NCI-H2171 treated with DMSO at 0.1 percent for 48 hours (cell line): ENCODE measurements at places on chromosomes 3 and 15.

GRCh38 chr3:12178091-12178820 is 19.5 kb upstream of the TIMP4 start:
- no peak for DNase-seq

DNA sequence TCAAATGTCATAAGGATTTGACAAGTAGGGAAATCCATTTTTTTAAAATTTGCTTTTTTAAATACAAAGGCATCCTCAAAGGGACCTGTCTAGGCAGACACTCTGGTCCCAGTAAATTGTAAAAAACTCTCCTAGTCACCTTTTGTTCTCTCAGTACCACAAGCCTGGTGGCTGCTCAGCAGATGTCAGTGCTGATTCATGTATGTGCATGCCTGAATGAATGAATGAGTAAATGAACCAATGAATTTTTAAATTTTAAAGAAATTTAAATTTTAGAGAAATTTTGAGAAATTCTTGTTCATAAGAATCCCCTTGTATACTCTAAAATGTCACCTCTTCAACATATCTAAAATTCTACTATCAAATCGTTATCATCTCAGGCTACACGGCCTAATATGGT is 199.5 kb downstream of the TLE3 start:
- DNase-seq: peak; percentile 98

GRCh38 chr15:59282515-59283337 is 76.1 kb downstream of the LDHAL6B start:
- DNase-seq: no peak

GRCh38 chr3:179969525-179969924 is 67.2 kb downstream of the PEX5L start:
- peak; percentile 87 for DNase-seq

DNA sequence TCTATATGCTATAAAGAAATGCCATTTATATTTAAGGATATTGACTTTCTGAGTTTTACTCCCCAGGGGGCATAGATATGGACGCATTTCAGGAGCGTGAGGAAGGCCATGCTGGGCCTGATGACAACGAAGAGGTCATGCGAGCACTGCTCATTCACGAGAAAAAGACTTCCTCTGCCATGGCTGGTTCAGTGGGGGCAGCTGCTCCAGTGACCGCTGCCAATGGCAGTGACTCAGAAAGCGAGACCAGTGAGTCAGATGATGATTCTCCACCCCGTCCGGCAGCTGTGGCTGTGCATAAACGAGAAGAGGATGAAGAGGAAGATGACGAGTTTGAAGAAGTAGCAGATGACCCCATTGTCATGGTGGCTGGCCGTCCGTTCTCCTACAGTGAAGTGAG is 38.4 kb downstream of the GTF2E1 start:
- DNase-seq: no peak

- peak; percentile 9 for DNase-seq
Observed at GRCh38 chr3:23602971-23603370, 202.8 kb upstream of the UBE2E1 start.

DNA sequence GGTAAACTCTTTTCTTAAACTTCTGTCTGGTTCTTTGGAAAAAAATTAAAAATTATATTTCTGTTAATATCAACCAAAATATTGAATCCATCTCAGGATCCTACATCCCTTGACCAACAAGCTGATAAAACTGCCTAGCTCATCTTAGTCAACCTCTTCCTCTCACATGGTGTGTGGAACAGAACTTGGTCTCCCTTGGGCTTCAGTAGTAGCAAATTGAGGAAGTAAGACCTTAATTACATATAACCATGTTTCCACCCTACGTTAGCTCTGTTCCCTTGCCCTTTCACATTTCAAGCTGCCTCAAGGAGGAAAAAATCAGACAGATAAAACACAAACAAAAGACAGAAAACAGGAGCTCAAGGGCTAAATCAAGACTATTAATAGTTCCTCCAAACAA is 116.4 kb downstream of the GREM1 start:
- DNase-seq: no peak

GRCh38 chr3:74115906-74116305 is 491.2 kb upstream of the PDZRN3 start:
- DNase-seq: no peak

- DNase-seq: no peak
Observed at GRCh38 chr15:95284933-95285421, 1045.5 kb upstream of the NR2F2 start.

DNA sequence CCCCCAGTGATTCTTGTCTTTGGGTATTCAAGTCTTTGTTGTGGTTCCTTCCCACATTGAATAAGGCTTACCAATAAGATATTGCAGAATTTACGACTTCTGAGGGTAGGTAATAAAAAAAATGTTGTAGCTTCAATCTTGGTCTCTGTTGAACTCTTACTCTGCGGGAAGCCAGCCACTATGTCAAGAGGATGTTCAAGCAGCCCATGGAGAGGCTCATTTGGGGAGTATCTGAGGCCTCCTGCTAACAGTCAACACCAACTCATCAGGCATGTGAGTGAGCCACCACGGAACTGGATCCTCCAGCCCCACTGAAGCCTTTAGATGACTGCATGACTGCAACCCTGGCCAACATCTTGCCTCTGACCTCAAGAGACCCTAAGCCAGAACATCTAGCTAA is 3.2 kb upstream of the TBC1D23 start:
- DNase-seq: no peak

DNA sequence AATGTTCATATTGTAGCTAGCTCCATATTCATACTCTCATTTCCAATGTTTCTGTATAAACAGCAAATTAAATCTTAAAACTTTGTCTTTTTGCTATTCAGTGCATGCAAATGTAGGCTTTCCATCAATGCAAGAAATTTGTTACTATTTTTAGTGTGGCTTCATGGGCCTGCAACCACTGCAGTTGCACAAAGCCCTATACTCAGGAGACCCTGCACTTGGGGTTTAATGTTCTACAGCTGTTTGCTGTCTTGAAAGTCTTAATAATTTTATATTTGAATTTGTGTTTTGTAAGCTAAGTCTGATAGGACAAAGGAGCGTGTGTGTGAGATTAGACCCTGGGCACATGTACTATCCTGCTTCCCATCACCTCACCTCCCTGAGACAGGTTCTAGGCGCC is 9.6 kb downstream of the PYDC2 start:
- no peak for DNase-seq

DNA sequence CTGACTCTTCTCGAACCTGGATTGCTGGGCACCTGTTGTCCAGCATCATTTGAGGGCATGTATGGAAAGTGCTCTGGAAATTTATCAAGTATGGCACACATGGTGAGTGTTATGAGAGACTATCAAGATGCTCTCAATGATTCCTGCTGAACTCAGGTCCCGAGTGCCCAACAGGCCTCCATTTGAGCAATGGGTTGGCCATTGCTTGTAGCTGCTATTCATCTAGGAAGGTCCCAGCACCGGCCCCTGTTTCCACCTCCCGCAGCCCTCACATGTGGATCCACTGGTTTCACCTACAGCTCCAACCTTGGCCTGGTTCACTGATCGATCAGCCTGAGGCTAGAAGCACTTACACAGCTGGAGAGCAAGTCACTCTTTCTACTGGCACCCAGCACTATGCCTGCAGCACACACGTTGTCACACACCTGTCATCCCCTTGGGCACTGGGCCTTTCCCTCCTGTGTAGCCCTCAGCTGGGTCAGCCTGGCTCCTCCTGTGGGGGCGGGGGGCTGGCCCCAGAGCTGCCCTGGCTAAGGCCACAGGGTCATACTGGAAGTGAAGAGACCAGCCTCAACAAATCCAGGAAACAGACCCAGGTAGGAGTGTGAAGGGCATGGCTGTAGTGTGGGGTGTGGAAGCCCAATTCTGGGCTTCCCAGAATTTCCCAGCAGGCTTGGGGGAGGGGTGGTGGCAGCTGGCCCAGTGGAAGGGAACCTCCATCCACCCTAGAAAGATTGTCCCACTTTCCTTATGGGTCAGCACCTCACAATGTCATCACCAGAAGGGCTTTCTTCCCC is 41.7 kb upstream of the SMAD3 start:
- no peak for DNase-seq

DNA sequence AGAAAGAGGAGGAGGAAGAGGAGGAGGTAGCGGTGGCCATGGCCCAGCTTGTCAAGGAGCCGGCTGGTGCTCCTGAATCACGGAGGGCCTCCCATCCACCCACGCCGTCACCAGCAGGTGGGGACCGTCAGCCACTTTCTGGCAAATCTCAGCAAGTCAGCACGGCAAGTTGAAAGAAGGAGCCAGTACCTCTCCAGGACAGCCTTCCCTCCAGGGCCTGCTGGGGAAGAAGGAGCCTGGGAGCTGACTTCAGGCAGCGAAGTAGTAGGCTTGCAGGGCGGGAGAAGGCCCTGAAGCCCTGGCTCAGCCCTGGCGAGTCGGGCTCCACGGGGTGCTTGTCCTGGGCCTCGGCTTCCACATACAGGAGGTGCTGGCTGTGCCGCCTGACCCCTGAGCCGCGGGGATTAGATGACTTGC is 99.2 kb upstream of the TRPM1 start:
- no peak for DNase-seq

DNA sequence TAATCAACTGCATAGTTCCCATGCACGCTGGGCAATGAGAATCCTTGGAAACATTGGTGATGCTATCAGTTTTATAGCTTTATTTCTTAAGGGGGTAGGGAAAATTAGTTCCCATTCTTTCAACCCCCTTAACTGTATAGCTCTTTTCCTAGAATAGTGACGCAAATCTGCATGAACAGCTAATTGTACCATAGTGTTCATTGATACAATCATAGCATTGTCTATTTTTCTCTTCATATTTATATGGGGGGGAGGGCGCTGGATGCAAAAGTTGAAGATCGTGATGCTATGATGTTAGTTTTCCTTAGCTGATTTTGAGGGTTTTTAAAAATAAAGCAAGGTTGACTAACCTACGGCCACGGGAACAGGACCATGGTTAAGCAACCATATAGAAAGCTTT is 32.4 kb upstream of the SAMMSON start:
- no peak for DNase-seq

DNA sequence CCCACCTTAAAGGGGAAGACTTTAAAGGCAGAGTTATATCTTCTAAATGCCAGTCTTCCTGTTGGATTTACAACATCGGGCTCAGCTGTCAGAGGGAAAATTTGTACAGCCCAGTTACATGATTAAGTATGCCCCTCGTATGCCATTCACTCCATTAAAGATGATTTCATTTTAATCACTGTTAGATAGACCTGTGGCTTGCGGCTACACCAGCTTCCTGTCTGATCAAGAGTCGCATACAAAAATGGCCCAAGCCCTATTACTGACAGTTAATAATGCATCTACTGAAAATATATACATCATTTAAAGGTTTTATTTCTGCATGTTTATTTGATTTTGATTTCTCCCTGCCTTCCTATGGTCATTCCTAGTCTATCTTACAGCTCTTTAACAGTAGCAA is 7.1 kb downstream of the EIF4E3 start:
- DNase-seq: no peak

GRCh38 chr15:58462547-58462946 is 30.8 kb downstream of the LIPC start:
- DNase-seq: no peak

GRCh38 chr15:34364041-34364440 is 3.0 kb downstream of the LPCAT4 start:
- DNase-seq: no peak

DNA sequence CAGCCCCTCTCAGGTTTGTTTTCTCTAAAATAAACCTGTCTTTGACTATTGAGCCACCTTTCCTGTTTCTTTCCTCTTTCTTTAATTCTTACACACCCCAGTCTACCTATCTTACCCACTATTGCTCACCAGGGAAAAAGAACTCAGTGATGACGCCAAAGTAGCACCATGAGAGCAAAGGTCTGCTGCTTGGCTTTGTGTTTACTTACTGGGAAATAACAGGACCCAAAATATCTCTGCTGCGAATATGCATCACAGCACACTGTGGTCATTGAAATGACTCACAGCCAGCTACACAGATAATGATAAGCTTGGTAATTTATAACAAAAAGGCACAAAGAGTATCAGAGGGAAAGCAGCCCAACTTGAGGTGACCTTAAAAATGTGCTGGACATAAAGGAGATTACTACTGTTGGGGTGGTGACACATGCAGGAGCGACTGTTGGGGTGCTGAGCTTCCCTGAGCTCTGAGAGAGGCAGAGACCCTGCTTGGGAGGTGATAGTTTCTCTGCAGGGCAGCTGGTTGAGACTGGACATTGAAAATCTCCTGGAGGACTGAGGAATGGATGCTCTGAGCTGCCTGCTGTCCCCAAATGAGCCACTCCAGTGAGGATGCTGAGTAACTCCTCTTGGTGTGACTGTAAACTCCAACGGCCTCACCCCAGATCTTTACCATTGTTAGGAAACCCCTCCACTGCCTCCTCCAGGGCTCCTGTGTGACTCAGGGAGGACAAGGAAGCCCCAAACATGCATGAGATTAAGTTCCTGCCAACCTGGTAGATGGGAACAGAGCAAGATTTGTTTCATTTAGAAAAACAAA is 14.5 kb downstream of the EFCAB12 start:
- DNase-seq: no peak
